Lung (tissue), 17 donors: ENCODE measurements at places on chromosomes 1 and 21. TPM values are rescaled to one million over a fixed set of nuclear protein-coding genes. Genes with fewer than 3 reads are reported as not detected.

Gene RPE65
- not detected for total RNA-seq

Gene FCGR3B
- 15.7 TPM for total RNA-seq

Gene HPCA
- 1.3 TPM for total RNA-seq

Gene ZNF648
- total RNA-seq = 0.09 TPM

Gene IL19
- total RNA-seq = 0.12 TPM

Gene PTPRU
- total RNA-seq = 55.3 TPM

Gene DNASE2B
- total RNA-seq = 1.3 TPM

Gene ATP5PO
- total RNA-seq = 150 TPM

Gene CELA2A
- total RNA-seq = not detected

Gene CD160
- total RNA-seq = 0.21 TPM

Gene RER1
- 134 TPM for total RNA-seq

Gene HSD3B2
- 1.6 TPM for total RNA-seq

Gene OSCP1
- 31.4 TPM for total RNA-seq

Gene CGN
- total RNA-seq = 74.9 TPM

Gene AKIRIN1
- total RNA-seq = 30.1 TPM

Gene CNR2
- 0.46 TPM for total RNA-seq

Gene SLC27A3
- total RNA-seq = 15.8 TPM
